Stomach (tissue), 19 donors: ENCODE measurements at places on chromosomes 6 and 20.
A peak's percentile ranks its signal among the peaks of the same experiment; 100 is the strongest.

- DNase-seq = no peak
These were observed 4.8 kb downstream of the GSTA3 start for GRCh38 chr6:52904562-52905279.

GRCh38 chr20:51135926-51136715 is 113.2 kb upstream of the KCNG1 start:
- peak; percentile 34 for DNase-seq

DNA sequence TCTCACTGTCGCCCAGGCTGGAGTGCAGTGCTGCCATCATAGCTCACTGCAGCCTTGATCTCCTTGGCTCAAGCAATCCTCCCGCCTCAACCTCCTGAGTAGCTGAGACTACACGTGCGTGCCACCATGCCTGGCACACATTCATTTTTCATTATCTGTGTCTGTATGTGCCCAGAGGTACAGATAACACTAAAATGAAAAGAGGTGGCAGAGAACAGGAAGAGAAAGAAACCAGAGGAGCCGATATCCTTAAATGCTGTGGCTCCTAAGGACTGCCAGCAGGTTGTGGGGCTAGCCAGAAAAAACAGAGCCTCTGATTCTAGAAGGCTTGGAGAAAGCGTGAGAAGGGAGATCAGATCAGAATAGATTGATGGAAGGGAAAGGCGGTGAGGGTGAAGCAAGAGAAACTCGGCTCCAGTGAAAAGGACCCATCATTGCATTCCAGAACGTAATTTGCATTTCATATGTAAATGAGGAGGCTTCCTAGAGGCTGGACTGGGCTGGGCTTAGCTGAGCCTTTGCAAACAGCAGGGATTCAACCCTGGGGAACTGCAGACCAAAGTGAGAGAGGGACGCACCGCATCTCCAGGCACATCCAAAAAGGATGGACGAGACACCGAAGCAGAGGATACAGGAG is 64.2 kb downstream of the GCNT2 start:
- DNase-seq = no peak

- peak; percentile 52 for DNase-seq
These were observed 95.1 kb upstream of the OLIG3 start for GRCh38 chr6:137589067-137589848.

DNA sequence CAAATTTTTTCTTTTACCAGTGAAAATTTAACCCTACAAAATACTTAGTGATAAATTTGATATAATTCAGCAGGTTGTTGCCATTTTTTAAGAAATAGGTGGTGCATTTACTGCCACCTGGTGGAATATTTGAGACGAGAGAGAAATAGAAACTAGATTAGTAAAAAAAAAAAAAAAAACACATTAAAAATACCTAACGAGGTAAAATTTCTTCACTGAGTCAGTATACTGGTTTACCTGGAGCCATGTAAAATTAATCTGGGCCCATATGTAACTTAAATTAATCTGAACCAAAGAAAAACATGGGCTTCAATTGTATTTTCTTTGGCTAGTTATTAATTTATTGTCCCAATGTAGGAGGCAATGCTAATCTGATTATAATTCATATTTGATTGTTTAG is 520.8 kb downstream of the EPM2A start:
- DNase-seq = peak; percentile 68

GRCh38 chr6:13362412-13362811 is 34.1 kb upstream of the TBC1D7 start:
- no peak for DNase-seq

GRCh38 chr6:164469276-164469949 is 840.0 kb downstream of the C6orf118 start:
- DNase-seq = no peak

DNA sequence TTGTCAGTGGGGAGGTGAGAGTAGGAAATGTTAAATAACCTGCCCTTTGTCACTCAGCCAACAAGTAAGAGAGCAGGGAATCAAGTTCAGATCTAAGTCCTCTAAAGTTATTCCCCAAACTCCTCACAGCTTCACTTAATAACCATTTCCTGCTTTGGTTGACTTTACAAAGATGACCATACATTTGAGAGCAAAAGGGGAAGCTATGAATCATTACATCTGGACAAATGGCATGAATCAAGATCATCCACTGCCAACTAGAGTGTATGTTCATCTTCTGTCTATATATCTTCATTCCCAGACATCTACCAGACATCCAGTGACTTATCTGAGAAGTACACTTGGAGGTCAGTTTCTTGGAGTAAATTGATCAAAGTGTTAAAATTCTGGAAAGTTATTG is 15.1 kb upstream of the HIVEP2 start:
- DNase-seq = no peak

- DNase-seq = no peak
These were observed at the start of gene LY86 for GRCh38 chr6:6588064-6588923. LY86 (plus strand) TSS chr6:6588720; CDS start chr6:6588735, 15 bp downstream.

GRCh38 chr6:167946007-167946406 is 51.5 kb upstream of the KIF25 start:
- DNase-seq = no peak

DNA sequence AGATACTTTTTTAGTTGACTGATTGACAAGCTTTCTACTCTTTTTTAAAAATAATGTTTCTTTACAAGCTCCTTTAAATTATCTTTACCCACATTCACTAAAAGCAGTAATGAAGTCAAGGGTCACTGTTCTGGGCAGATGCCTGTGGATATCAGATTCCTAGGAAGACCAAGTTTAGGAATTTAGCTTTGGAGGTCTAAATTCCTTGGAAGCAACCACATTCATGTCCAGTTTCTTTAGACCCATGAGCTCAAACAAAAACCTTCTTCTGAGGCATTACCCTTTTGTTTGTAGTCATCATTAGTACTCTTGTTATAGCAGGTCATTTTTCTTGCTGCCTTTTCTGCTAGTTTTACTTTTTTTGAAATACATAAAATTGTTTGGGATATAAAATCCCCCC is 462.9 kb upstream of the JAG1 start:
- DNase-seq = no peak

DNA sequence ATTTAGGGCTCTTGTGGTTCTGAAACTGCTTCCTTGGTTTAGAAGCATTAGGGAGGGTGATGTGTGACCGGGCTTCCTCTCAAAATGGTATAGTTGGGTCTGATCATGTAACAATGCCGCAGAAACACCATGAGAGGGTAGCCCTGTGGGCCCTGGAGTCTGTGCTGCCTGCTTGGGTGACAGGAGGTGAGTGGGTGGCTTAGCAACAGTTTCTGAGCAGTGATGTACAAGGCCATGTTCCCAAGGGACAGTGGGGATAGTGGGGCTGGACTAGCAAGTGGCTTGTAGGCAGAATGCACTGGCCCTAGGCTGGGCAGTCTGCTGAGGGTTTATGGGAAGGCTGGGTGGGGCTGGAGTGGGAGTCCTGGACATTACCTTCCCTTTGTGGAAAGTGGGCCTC is 106.9 kb upstream of the MYL9 start:
- no peak for DNase-seq

DNA sequence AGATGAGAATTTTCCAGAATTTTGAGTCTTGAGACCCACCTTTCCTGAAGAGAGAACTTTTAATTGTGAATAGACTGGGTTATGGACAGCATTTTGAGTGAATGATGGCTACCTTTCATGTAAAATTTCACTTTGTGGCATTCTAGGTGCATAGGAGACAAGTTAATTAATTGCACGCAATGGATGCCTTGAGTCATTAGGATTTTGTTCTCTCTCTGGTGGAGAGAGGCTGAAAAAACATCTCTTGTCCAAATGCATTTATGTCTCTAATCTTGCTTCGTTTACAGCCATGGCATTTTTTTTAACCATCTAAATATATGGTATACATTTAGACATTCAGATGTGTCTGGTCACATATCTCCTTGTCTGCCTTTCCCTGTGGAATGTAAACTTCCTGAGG is 3.1 kb downstream of the RHAG start:
- no peak for DNase-seq

DNA sequence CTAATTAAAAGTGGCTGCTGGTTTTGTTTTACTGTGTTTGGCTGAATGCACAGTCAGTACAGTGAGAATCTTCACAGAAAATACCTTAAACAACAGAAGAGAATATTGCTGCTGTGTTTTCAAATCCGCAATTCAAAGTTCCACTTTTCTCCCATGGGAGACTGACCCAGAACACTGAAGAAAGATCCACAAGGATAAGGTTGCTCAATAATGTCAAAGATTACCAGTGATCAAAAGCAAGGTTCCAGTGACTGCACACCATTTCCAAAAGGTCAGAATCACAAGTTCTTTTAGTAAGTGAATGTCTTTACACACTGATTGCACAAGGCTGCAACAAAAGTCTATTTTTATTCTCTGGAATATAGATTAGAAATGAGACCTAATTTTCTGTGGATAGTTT is 82.3 kb downstream of the EPHA7 start:
- DNase-seq = no peak

GRCh38 chr20:41692479-41693135 is 74.4 kb upstream of the CHD6 start:
- peak; percentile 93 for DNase-seq

DNA sequence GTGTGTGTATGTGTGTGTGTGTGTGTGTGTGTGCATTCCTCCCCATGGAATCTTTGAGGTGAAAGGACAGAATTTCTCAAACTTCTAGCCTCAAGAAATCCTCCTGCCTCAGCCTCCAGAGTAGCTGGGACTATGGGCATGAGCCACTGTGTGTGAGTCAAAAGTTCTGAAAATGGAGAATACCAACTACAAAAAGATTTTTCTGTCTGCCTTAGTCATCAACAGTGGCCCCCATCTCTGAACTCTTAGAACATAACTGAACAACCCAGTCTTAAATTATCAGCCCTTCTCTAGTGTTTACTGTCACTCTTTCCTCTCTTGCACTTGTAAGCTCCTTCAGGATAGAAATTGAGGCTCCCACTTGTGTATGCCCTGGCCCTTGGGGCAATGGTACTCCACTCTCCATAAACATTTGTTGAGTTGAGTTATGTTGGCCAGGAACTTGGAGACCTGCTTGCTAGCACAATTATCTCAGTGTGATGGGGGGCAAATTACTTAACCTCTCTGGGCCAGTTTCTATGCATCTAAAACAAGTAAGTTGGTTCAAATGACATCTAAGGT is 35.3 kb upstream of the CLIC5 start:
- DNase-seq = no peak

GRCh38 chr6:50706575-50706974 is 6.8 kb upstream of the TFAP2D start:
- no peak for DNase-seq

- no peak for DNase-seq
These were observed 73.8 kb upstream of the SCP2D1 start for GRCh38 chr20:18739751-18740166.

GRCh38 chr20:46252352-46253091 is 55.8 kb downstream of the CDH22 start:
- DNase-seq = peak; percentile 49

GRCh38 chr20:16955462-16955861 is 207.3 kb downstream of the OTOR start:
- DNase-seq = no peak

DNA sequence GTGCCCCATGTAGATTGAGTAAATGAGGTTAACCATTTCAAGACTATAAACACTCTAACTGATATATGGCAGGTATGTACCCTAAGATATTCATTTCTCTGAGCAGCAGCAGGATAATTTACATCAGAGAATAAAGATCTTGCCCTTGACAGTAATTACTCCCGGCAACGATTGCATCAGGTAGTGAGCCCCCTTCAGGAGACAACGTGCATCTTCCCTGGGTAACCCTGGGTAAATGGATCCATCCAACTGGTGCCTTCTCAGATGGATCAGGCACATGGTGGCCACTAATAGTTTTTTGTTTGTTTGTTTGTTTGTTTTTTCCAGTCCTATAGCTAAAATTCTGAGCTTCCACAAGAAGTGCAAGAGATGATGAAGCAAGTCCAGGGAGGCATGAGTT is 469.4 kb upstream of the SLC35B3 start:
- no peak for DNase-seq

DNA sequence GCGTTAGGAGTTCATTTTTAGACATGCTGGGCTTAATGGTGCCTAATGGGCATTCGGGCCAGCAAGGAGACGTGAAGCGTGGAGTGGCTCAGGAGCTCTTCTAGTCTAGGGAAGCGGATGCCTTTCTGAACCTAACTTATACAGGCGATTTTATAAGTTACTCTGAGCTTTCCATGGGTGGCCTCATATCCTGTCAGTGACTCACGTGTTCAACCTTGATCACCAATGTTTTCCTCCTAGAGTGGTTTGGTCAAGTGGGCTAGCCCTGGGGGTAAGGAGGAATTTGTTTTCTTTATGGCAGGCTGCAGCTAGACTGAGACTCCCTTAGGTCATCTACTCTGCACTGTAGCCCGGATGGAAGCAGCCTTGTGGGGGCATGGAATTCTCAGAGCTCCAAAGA is 52.1 kb downstream of the PLAGL1 start:
- no peak for DNase-seq

GRCh38 chr6:169371344-169372127 is 117.9 kb upstream of the THBS2 start:
- DNase-seq = peak; percentile 50

DNA sequence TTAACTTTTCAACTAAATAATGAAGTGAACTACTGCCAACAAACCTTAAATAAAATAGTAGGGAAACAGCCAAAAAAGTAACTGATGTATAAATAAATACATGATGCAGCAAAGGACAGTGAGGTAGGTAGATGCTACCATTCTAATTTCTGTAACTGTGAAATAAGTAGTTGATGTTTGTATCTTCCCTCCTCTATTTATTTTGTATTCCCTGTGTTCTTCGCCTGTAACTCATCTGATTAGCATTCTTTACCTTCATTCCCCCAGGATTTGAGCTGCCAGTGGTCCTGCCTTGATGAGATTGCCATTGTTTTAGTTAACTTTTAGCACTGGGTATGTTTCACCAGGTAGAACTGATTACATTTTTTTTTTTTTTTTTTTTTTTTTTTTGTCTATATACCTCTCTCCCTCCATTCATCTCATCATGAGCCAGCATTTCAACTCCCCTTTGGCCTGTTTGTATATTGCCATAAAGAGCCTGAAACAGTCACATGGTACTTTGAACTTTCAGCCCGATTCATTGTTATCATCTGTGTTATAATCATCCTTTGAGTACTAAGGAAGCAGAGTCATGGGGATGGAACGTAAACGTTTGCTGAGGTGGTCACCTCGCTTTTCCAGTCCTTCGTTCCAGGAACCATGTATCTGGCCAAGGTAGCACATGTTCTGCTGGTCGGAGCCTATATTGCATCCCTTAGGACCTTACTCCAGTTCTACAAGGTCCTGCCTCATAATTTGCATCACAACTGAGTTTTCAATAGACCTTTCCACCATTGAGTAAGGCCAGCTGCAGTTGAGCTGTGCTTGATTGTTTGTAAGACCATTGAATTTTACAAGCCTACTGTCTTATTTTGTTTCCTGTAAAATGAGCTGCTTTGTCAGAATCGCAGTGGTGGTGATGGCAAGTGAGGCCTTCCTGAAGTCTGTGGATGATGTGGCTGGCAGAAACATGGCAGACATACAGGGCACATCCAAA is 107.6 kb downstream of the JAG1 start:
- no peak for DNase-seq

GRCh38 chr6:151391471-151392413 is at the start of gene ZBTB2:
ZBTB2 (minus strand) TSS chr6:151391559; CDS start chr6:151373637, 17,922 bp downstream.
- peak; percentile 64 for DNase-seq

DNA sequence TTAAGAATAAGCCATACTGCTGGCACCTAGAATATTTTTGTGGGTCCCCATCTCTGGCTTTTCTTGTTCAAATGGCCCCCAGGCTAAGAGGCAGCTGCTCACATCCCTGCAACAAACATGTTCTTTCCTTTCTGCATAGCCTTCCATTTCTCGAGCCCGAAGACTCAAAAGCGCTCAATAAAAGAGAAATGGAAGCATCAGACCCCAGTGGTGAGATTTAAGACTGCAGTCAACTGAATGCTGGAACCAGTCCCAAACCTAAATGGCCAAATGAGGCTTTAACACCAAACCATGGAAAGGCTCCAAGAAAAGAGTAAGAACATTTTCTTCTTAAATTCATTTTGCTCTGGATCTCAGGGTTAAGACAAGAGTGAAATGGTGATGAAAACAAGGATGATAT is 122.1 kb upstream of the TRAF3IP2 start:
- DNase-seq = no peak
